NCI-H69 (cell line): ENCODE measurements at places on chromosomes 13 and 19.

DNA sequence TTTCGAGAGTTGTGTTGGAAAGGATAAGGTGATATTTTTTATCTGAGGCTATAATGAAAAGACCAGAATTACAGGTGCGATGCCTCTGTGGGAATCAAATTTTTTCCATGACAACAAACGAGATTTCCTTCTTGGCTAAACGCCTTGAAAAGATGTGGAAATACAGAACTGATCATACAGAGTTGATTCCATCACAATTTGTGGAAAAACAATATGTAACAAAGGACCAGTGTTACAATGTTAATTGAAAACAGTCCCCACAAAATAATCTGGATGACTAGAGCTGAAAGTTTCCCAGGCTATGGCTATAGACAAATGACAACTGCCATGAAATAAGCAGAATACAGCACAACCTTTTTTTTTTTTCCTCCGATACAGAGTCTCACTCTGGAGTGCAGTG, 628.9 kb downstream of the DIAPH3 start:
- no peak for DNase-seq

DNA sequence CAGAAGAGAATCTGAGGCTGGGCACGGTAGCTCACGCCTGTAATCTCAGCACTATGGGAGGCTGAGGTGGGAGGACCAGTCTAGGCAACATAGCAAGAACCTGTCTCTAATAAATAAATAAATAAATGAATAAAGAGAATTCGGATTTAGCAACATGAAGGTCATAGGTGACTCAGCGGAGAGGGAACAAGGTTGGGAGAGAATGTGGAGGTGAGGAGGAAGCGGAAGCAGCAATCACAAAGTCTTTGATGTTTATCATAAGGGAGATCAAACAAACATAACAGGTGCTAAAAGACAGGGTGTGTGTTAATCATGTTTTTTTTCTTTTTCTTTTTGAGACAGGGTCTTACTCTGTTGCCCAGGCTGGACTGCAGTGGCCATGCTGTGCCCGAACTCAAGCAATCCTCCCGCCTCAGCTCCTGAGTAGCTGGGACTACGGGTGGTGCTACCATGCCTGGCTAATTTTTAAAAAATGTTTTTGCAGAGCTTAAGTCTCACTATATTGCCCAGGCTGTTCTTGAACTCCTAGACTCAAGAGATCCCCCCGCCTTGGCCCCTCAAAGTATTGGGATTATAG, 16.3 kb downstream of the PBX4 start:
- no peak for DNase-seq

DNA sequence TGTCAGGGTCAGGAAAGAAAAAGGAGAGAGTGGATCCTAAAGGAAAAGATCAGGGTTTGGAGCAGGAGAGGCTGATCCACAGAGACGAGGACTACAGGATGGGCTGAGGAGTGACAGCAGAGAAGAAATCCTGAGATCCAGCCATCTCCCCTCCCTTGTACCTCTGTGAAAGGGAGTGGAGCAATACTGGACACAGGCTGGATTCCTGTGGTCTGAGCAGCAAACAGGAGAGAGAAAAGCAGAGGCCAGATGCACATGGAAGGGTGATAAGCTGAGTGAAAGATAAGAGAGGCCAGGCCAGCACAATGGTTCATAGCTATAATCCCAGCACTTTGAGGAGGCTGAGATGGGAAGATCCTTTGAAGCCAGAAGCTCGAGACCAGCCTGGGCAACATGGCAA, 472.1 kb upstream of the TSHZ3 start:
- no peak for DNase-seq

DNA sequence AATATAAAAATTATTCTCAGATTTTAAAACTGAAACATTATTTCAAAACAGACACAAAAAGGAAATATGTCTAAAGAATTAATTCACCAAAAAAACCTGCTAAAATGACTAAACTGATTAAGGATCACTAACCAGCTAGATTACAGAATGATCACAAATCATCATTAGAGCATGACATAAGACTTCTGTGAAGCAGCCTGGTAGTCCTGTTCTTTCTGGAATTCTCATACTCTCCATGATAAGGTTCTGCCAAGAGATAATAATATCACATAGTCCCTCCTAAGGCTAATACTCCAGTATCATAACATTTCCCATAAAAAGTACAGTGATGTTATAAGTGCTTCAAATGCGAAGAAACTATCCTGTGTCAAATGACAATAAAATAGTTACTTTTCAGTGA, 1814.9 kb downstream of the SLITRK5 start:
- no peak for DNase-seq

DNA sequence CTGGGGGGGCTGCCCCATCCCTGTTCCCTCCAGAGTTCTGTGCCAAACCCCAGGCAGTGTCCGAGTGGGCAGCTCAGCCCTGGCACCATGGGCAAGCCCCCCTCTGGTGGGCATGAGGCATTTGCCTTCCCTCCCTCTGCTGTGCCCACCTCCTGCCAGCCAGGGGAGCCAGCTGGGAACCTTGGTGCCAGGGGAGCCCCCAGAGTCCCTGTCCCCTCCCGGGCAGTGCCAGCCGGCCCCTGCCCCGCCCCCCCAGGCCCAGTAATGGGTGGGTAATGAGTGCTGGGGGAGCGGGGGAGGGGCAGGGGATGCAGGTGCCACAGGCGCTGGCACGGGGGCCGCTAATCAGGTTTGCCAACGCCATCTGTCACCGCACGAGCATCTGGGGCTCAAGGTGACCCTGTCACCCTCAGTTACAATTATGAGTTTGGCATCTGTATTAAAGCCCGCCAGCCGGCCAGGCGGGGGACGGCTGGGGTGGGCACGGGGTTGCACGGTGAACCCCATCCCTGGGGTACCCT, 5.9 kb downstream of the DAND5 start:
- DNase-seq: peak; percentile 93

- DNase-seq: peak; percentile 27
Measured at GRCh38 chr19:15251749-15252397, 19.6 kb upstream of the EPHX3 start.

GRCh38 chr13:111625526-111626315, 305.3 kb downstream of the TEX29 start:
- no peak for DNase-seq

- DNase-seq: no peak
Measured at GRCh38 chr13:94177041-94177440, 302.4 kb downstream of the DCT start.

DNA sequence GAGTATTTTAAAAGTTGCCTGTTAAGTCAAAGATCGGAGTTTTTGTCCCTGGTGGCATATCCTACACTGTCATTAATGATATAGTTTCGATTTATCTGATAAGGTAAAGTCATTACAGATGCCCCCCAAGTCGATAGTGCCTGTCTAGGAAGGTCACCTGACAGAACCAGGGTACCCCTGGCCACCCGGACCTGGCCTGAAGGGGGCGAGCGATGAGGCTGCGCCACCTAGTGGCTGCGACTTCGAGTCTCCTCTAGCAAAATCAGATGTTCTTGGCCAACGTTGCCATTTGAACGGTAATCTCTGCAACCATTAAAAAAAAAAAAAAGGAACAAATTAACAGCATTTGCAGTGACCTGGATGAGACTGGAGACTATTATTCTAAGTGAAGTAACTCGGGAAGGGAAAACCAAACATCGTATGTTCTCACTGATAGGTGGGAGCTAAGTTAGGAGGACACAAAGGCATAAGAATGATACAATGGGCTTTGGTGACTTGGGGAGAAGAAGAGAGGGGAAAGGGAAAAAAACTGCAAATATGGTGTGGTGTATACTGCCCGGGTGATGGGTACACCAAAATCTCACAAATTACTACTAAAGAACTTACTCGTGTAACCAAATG, 565.1 kb downstream of the LIG4 start:
- peak; percentile 66 for DNase-seq

DNA sequence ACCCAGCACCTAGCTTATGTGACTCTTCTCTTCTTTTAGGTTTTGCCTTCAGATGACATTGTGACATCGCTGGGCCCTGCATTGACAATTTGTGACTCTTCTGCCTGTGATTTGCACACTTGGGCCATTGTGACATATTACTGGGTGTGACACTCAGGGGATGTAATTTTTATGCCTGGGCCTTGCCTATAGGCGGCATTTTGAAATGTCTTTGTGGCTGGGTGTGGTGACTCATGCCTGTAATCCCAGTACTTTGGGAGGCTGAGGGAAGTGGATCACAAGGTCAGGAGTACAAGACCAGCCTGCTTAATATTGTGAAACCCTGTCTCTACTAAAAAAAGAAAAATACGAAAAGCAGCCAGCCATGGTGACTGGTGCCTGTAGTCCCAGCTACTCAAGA, 28.4 kb upstream of the ZNF681 start:
- DNase-seq: no peak

- DNase-seq: no peak
Measured at GRCh38 chr13:106493533-106494220, 41.8 kb downstream of the EFNB2 start.

- no peak for DNase-seq
Measured at GRCh38 chr19:6963937-6964336, 57.3 kb downstream of the MBD3L2B start.

DNA sequence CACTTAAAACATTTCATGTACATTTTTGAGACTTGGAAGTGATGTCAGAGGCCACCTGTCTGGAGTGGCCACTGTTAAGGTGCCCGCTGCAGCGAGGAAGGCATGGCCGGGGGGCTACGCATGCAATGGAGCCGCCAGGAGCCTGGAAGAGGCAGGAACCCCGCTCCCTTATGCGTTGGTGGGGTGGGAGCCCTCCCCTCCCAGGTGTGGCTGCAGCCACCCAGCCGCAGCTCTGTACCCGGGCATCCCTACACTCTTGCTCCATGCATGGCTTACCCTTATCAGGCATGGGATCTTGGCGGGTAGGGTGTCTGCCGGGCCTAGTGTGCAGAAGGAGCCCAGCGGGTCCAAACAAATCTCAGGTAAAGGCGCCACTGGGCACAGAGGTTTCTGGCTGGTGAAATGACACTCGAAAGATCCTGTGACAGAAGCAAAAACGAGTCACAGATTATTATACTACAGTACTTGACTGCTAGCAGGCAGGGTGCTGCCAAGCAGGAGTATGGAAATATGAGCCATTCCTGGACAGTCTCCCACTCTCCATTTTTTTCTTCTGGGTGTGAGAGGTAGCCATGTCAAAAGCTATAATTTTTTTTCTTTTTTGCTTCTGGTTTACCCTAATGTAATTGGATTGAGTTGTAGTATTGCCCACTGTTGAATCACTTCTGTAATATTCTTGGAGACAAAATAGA, 1606.3 kb upstream of the MIR17HG start:
- DNase-seq: no peak

DNA sequence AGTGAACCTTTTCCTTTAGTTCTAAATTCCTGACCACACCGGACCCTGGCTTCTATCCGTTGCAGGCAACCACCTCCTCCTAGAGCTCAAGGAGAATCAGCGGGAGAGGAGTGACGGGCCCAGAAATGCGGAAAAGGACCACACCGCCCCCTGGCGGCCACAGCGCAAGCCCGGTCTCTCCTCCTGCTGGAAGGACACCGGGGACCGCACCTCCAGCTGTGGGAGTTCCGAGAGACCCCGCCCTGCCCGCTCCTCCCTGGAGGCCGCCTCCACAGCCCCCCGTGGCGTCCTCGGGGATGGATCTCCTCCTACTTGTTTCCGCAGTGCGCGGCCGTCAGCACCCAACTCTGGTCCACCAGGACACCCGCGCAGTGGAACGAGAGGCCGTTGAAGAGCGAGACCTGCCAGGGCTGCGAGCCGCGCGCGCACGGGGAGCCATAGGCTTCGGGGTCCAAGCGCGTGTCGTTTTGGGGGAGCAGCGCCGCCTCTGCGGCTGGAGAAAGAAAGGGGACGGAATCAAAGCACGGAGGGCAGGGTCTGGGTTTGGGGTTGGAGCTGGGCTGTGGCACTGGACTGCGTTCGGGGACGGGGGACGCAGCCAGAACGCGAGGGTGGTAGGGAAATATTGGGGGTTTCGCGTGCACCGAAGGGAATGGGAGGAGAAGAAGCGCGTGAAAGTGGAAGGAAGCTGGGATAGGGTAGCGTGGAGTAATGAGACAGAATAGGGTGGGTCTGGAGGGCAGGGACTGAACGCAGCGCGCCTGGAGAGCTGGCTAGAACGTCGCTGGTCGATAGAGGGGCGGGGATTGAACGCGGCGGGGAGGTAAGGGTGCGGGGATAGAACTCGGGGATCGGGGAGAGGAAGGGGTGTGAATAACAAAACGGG, 2.5 kb downstream of the KLK10 start:
- peak; percentile 71 for DNase-seq

DNA sequence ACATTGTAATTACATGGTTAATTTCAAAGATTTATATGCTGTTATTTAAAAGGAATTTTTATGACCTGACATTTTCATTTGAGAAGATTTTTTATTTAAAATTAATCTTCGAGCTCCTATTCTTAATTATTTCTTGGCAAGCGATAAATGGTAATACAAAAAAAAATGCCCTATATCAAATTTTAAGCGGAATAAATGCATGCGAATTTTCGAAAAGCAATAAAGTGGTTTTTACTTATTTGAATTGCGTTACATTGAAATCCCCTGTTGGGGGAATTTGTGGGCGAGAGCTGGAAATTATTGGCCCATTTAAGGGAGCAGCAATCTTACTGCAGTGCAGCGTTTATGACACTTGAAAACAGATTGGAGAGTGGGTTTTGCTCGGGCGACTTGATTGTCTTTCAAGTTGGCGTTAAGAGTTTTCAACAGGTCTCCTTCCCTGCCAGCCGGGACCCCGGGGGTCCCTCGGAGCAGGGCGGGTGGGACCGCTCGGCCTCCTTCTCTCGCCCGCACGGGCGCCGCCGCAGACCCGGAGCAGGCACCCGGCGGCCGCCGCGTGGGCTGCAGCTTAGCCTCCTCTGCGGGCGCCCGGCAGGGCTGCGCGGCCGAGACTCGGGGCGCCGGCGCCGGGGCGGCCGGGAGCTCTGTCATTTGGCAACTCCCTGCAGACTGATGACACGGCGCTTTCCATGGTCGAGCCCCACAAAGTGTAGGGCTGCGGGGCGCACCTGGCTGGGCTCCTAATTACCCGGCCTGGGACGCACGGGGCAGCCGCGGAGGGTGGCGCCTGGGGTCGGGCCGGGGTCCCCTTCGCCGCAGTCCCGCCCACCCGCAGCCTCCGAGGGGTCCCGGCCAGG, 255.1 kb upstream of the SOX21 start:
- DNase-seq: peak; percentile 57

DNA sequence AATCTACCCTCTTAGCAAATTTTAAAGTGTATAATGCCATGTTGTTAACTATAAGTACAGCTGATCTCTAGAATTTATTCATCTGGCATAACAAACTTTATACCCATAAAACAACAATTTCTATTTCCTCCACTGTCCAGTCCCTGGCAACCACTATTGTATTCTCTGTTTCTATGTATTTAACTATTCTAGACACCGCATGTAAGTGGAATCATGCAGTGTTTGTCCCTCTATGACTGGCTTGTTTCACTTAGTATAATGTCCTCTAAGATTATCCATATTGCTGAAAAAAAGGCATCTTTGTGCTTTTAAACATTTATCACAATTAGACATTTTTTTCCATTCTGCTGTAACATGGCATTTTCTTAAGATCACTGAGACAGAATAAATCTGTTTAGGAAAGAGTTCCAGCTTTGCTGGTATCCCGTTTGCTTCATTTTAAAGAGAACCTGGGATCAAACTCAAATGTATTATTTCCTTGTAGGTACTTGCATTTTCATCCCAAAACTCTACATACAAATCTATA, 1191.0 kb downstream of the SLITRK5 start:
- DNase-seq: peak; percentile 91
